ENCODE measurements at places on chromosomes 5 and 9. TPM values are rescaled to one million over a fixed set of nuclear protein-coding genes. Genes with fewer than 3 reads are reported as not detected.
A peak's percentile ranks its signal among the peaks of the same experiment; 100 is the strongest.

DNA sequence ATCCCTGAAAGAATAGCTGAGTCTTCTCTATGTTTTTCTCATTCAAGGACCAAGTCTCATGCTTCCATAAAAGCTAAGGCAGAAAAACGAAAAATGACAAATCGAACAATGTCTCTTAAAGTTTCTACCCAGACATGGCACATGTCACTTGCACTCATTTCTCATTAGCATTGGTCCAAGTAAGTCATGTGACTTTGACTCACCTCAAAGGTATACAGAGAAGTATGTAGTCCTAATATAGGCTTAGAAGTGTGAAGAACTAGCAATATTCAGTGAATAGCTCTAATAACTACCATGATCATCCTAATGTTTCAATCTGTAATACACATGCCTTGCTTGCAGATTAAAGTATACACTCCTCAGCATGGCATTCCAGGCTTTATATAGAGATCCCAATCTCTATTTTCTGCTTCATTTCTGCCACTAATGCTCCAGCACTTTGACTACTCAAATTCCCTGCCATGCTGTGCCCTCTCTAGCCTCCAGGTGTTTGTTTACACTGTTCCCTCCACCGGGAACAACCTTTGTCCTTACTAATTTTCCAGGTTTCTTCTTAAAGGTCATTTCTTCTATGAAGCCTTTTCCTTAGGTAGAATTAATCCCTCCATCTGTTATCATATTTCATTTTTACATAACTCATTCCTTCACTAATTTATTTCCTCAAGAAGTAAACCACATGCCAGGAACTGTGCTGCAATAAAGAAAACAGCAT is 98.9 kb downstream of the CEMIP2 start:
- H3K36me3 ChIP-seq = peaks cover 9% of the 10 kb centered on the region
- DNase-seq = no peak
- no peak overlapping the region for H3K4me3 ChIP-seq
- H3K4me1 ChIP-seq = no peaks in the 10 kb centered on the region

GRCh38 chr5:82642313-82642712 is 364.2 kb upstream of the RPS23 start:
- H3K27ac ChIP-seq = no peak overlapping the region
- no peaks in the 10 kb centered on the region for H3K36me3 ChIP-seq
- DNase-seq = no peak
- H3K27me3 ChIP-seq = no peaks in the 10 kb centered on the region

GRCh38 chr5:76527685-76528161 is 95.5 kb downstream of the F2RL2 start:
- no peak overlapping the region for H3K4me3 ChIP-seq
- H3K27me3 ChIP-seq = no peaks in the 10 kb centered on the region

GRCh38 chr9:69122082-69122548 is 52.0 kb upstream of the TJP2 start:
- DNase-seq = peak; percentile 59
- H3K27me3 ChIP-seq = no peaks in the 10 kb centered on the region
- peak overlapping the region; percentile 43 for H3K27ac ChIP-seq
- H3K4me3 ChIP-seq = peak overlapping the region; percentile 95

DNA sequence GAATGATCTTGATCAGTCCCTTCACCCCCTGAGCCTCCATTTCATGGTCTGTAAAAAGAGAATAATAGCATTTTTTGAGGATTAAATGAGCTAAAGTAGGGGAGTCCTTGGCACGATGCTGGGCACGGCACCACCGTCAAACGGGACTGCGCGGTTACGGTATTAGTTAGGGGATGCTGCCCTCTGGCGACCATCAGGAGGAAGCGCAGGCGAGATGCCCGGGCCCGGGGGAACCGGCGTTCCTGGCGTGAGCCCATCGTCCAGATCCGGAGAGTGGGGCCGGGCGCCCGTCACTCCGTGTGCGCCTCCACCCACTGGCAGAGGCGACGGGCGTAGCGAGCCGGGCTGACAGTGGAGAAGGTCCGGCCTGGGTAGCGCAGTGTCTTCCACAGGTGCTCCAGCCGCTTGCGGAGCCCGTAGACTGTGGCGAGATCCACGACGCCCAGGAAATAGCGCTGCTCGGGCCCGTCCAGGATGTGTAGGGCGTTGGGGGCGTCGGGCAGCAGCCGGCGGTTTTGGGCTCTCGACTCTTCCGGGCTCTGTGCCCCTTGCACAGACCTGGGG is 4.8 kb upstream of the ST6GALNAC4 start:
- no peaks in the 10 kb centered on the region for H3K27me3 ChIP-seq
- peaks cover 6% of the 10 kb centered on the region for H3K36me3 ChIP-seq
- H3K4me1 ChIP-seq = peaks cover 2% of the 10 kb centered on the region
- no peak overlapping the region for H3K27ac ChIP-seq
- no peak overlapping the region for H3K4me3 ChIP-seq

DNA sequence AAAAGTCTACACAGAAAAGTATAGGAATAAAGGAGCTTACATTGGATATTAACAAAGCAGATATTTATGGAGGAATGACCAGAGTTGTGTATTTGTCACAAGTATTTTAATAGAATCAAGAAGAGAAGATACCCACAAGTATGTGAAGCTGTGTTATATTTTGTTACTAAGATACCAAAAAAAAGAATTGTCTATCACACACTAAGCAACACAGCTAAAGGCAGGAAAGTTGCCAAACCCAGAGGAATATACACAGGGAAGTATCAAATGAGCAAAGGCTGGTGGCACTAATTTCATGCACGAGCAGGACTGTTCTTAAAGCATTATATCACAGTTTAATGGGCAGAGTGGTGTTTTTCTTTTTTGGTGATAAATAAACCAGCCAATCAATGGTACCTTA is 30.9 kb upstream of the RAI14 start:
- no peaks in the 10 kb centered on the region for H3K27me3 ChIP-seq
- H3K4me1 ChIP-seq = no peaks in the 10 kb centered on the region
- H3K36me3 ChIP-seq = no peaks in the 10 kb centered on the region
- DNase-seq = no peak
- no peak overlapping the region for H3K27ac ChIP-seq

DNA sequence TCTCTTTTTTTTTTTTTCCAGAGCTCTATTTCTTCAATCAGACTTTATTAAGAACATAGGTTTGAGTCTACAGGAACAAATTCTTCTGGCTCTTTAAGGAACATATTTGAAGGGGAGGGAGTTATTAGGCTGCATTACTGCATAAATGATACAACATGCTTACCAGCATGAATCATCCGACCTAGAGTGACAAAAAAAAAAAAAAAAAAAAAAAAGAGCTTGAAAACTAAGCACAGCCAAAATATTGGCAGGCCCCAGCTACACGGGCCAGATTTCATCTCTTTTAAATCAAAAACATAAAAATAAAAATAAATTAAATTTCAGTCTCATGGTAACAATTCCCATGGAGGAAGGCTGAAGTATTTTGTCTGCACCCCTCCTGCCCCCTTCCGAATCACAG is 26.3 kb downstream of the MSX2 start:
- H3K4me1 ChIP-seq = no peaks in the 10 kb centered on the region
- peaks cover 22% of the 10 kb centered on the region for H3K27me3 ChIP-seq
- DNase-seq = no peak
- H3K4me3 ChIP-seq = peak overlapping the region; percentile 79

DNA sequence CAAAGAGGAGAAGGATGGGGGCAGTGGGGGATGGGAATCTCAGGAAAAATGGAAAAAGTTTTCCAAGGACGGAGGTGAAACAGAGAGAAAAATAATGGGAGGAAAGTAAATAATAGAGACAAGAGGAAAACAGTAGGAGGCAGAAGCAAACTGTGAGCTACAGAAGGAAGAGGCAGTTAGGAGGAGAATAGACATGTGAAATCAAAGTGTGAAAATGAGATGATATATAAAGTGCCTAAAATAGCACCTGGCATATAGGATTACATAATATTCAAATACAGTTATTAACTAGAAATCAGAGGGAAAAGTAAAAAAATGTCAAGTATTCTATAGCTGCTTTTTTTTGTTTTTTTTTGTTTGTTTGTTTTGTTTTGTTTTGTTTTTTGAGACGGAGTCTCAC is 44.0 kb upstream of the PLIN2 start:
- H3K27me3 ChIP-seq = no peaks in the 10 kb centered on the region
- no peak overlapping the region for H3K27ac ChIP-seq
- H3K4me1 ChIP-seq = no peaks in the 10 kb centered on the region
- no peak for DNase-seq
- H3K36me3 ChIP-seq = no peaks in the 10 kb centered on the region

DNA sequence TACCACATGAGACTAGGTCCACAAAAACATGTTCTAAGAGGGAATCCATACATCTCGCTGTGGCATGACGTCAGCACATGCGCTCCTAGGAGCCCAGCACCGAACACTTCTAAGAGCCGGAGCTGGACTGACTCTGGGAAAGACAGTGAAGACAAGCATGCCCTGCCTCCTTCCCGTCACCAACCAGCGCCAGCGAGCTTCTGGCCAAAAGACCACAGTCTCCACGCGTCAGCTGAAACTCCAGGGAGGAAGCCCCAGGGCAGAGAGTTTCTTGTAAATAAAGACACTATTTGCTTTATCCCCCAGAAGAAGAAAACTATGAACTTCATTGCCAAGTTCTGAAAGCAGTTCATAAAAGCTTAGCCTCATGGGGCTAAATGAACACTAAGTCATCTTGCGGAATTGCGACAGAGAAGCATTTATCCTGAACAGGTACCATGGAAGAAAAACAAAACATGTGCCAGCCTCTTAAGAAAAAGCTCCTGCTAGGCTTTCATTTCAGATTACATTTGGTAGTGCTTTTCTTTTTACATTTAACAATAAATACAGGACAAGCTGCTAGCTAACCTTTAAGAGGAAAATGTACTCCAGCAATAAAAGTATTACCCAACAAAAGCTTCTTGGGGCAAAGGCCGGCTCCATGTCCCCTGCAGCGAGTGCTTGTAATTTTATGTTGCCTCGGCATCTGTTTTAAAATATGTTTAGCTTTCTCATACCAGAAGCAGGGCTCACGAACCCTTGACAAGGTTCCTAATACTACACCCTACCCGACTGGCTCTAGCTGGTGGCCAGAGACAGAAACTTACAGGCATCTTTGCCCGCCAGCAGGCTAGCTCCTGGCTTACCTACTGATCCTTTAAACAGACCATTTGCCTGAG is 96.5 kb downstream of the PRRT1B start:
- H3K36me3 ChIP-seq = peaks cover 10% of the 10 kb centered on the region
- no peak for DNase-seq
- H3K4me1 ChIP-seq = peaks cover 3% of the 10 kb centered on the region
- no peaks in the 10 kb centered on the region for H3K27me3 ChIP-seq

DNA sequence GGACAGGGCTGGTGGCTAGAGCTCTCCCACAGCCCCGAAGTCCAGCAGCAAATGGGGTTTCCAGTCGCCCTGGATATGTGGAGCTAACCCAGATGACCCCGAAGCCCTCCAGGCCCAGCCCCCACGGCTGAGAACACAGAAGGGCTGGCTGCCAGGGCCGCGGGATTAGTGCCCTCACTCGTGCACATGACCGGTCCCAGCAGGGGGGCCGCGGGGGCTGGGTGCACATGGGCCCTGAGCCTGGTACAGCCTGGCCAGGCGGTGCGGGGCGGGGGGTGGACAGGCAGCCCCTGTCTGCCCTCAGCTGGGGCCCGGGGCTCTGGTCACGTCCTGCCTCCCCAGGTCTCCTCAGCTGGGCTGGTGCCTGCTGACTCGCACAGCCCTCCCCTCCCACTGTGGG is 5.9 kb downstream of the SSNA1 start:
- DNase-seq = no peak
- H3K27me3 ChIP-seq = no peaks in the 10 kb centered on the region
- peaks cover 11% of the 10 kb centered on the region for H3K36me3 ChIP-seq
- peaks cover 4% of the 10 kb centered on the region for H3K4me1 ChIP-seq
- no peak overlapping the region for H3K27ac ChIP-seq

DNA sequence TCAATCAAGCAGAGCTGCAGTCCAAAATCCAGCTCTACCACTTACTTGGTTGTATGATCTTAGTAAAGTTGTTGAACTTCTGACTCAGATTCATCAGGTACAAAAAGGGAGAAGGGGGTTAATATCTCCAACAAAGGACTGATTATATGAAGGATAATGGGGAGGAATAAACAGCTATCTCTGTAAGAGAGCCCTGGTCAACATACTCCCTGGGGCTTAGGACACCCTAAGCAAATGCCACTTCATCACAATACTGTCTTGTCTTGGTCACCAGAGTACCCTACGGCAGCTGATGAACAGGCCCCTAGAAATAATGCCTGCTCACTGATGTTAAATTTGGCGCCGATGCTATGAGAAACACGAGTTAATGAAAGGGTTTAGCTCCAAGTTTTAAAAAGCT is 34.8 kb downstream of the LHFPL2 start:
- H3K4me1 ChIP-seq = peaks cover 8% of the 10 kb centered on the region
- DNase-seq = no peak
- peaks cover 30% of the 10 kb centered on the region for H3K36me3 ChIP-seq

GRCh38 chr5:149872351-149873040 is 72.1 kb downstream of the PDE6A start:
- H3K27ac ChIP-seq = no peak overlapping the region
- no peaks in the 10 kb centered on the region for H3K27me3 ChIP-seq
- no peaks in the 10 kb centered on the region for H3K4me1 ChIP-seq
- no peaks in the 10 kb centered on the region for H3K36me3 ChIP-seq
- DNase-seq = no peak

GRCh38 chr9:133403766-133404453 is 13.9 kb downstream of the REXO4 start:
- peaks cover 24% of the 10 kb centered on the region for H3K36me3 ChIP-seq
- no peak overlapping the region for H3K27ac ChIP-seq
- H3K27me3 ChIP-seq = no peaks in the 10 kb centered on the region
- H3K4me1 ChIP-seq = no peaks in the 10 kb centered on the region
- no peak overlapping the region for H3K4me3 ChIP-seq

- DNase-seq = no peak
- H3K4me3 ChIP-seq = no peak overlapping the region
- no peaks in the 10 kb centered on the region for H3K36me3 ChIP-seq
- H3K4me1 ChIP-seq = peaks cover 3% of the 10 kb centered on the region
Measured at GRCh38 chr9:3464033-3464638, 61.7 kb downstream of the RFX3 start.

- H3K27ac ChIP-seq = no peak overlapping the region
- H3K27me3 ChIP-seq = no peaks in the 10 kb centered on the region
- DNase-seq = no peak
- no peaks in the 10 kb centered on the region for H3K4me1 ChIP-seq
- no peaks in the 10 kb centered on the region for H3K36me3 ChIP-seq
- no peak overlapping the region for H3K4me3 ChIP-seq
Measured at GRCh38 chr5:82417776-82418607, 139.8 kb upstream of the RPS23 start.

- H3K27ac ChIP-seq = no peak overlapping the region
- H3K4me1 ChIP-seq = no peaks in the 10 kb centered on the region
- DNase-seq = no peak
- no peaks in the 10 kb centered on the region for H3K27me3 ChIP-seq
- H3K36me3 ChIP-seq = no peaks in the 10 kb centered on the region
- H3K4me3 ChIP-seq = no peak overlapping the region
Measured at GRCh38 chr5:120442694-120443093, 21.4 kb upstream of the PRR16 start.

Gene TMC1
- 2.5 TPM for total RNA-seq

Gene INSL4
- not detected for total RNA-seq

Gene FUBP3
- 83.5 TPM for total RNA-seq

Gene LCN2
- not detected for total RNA-seq

Gene HSDL2
- total RNA-seq = 16.6 TPM

Gene BTNL9
- 0.88 TPM for total RNA-seq

Gene ISL1
- 0.13 TPM for total RNA-seq

Gene ANKRD31
- 0.13 TPM for total RNA-seq

Gene UBE2QL1
- 0.11 TPM for total RNA-seq

Gene PITX1
- total RNA-seq = not detected

Gene SPINK6
- not detected for total RNA-seq

Gene SYNPO
- 1.7 TPM for total RNA-seq

Gene ACTBL2
- not detected for total RNA-seq

All from H9 (cell line).